ENCODE measurements at places on chromosomes 12 and 14.
A peak's percentile ranks its signal among the peaks of the same experiment; 100 is the strongest.

- no peak for DNase-seq
Measured at GRCh38 chr14:45290547-45290946, 37.5 kb upstream of the MIS18BP1 start.

GRCh38 chr14:94395888-94396574, 7.6 kb upstream of the SERPINA1 start:
- DNase-seq = no peak

DNA sequence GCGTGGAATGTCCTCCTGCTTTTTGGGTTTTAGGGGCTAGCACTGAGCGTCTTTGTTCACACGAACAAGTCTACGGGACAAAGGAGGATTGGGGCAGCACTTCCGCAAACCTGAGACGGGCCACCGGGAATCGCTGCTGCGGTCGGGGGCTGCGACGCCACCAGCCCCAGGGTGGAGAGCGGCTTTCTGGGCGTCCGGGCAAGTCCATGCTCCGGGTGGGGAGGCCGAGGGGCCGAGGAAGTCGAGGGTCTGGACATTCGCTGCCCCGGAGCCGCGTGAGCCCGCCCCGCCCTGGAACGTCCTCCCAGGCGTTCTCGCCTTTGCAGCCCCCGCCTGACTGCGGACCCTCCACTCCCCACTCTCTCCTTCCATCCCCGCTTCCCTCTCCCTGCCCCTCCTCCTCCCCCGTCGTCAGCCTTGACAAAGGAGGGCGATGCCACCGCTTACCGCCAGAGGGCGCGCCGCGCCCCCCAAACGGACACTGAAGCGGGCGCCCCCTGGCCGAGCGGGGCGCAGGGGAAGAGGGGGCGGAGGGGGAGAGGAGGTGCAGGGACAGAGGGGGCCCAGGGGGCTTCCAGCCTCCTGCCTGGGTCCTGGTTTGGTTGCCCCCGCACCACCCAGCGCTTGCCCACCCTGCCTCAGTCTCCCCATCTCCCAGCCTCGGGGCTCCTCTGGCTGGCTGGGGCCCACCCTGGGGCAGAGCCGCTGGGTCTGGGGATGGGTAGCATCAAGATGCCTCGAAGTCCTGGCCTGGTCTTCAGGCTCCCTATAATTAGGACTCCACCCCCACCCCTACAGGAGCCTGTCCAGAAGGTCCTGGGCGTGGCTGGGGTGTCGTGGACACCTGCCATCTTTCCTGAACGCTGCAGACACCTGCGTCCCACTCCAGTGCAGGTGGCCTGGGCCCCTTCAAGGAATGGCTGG, 39.1 kb upstream of the INF2 start:
- peak; percentile 44 for DNase-seq

GRCh38 chr12:49228653-49229052, 36.2 kb upstream of the TUBA1C start:
- DNase-seq = no peak

- no peak for DNase-seq
Measured at GRCh38 chr12:95881331-95881955, 22.7 kb downstream of the SNRPF start.

GRCh38 chr12:117874842-117875434, 93.9 kb downstream of the KSR2 start:
- peak; percentile 24 for DNase-seq

GRCh38 chr12:67916266-67916970, 72.8 kb upstream of the IFNG-AS1 start:
- no peak for DNase-seq

DNA sequence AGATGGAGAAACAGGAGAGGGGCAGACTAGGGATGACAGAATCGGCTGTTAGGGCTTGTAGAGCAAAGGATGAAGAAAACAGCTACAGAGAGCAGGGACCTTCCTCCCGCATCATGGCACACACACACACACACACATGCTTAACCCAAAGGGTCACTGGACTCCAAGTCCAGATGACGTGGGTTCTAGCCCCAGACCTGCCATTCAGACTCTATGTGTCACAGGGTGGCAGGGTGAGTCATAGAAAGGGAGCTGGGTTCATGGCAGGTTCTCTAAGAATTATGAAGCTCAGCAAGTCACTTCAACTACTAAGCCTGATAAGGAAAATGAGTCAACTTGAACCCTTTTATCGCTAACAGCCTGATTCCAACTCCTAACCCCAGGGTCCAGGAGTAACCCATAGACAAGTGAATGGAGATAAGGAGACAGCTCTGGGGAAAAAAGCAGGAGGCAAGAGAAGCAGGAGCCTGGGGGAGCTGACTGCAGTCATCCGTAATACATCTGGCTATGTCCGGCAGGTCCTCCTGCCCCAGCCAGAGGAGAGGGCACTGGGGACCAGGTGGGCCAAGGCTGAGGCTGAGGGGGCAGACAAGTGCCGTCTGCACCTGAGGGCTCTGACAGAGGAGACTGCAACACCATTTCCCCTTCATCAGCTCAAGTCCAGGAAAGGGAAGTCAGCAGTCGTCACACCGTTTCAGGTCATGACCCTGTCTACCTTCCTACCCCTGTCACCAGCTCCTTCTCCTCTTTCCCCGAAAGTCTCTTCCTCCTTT, 3.6 kb upstream of the TNFRSF1A start:
- DNase-seq = no peak

DNA sequence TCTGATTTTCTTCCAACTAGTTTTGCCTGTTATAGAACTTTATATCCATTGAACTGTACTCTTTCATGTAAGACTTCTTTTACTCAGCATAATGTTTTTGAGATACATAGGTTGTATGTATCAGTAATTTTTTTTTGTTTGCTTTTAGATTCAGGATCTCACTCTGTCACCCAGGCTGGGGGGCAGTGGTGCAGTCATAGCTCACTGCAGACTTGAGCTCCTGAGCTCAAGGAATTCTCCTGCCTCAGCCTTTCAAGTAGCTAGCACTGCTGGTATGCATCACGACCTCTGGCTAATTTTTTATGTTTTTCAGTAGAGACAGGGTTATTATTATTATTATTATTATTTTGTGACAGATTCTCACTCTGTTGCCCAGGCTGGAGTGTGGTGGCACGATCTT, 65.0 kb upstream of the DDHD1 start:
- no peak for DNase-seq

DNA sequence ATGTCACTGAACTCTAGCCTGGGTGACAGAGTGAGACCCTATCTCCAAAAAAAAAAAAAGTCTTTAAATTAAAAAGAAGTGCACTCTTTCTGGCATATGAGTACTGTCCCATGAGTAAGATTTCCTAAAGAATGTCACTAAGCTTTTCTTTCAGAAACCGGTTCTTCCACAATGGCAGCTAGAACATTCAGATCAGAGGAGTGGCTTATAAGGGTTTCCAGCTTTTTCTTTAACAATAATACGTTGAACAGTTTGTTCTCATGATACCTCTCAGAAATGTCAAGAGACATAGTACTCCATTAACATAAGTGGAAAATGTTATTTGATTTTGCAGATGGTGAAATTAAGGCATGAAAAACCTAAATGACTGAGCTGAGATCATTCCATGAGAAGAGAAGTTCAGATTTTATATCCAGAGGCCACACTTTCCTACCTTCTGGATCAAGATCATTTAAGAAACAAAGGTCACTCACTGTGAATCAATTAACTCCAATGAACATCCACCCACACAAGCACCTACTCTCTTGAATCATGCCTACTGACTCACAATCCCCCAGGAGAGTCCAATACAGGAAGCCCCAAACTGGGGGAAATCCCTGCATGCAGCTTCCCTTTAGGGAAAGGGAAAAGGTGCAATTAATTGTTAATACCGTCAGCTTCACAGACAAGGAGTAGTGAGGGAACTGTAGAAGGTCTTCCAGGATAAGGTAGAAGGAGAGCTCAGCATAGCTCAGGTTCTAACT, 86.9 kb downstream of the SPTSSA start:
- no peak for DNase-seq

- DNase-seq = no peak
Measured at GRCh38 chr14:72715215-72715849, 178.6 kb downstream of the DPF3 start.

DNA sequence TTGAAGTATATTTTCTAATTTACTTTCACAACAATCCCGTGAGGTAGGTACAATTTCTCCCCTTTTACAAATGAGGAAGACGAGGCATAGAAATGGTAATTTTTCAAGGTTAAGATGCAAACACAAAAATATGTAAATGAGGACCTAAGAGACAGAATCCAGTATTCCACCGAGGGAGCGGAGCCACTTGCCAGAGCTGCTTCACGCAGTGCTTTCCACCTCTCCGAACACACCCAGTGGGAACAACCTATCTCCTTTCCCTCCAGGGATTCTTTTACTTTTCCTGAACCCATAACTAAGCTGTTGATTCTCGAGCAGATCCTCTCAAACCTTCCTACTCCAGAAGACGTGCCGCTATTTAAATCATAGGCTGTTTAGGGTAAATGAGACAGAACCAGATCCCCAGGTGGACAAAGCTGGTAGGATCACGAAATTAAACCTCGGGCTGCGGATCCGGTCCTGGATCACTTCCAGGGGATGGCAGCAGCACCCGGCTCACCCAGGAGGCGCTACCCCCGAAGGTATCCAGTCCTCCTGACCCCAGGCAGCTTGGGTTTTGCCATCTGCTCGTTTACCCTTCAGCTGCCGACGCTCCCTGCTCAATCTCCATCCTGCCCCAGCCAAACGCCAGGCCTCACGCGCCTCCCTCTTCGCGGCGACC, 1.5 kb downstream of the DDHD1 start:
- DNase-seq = no peak

DNA sequence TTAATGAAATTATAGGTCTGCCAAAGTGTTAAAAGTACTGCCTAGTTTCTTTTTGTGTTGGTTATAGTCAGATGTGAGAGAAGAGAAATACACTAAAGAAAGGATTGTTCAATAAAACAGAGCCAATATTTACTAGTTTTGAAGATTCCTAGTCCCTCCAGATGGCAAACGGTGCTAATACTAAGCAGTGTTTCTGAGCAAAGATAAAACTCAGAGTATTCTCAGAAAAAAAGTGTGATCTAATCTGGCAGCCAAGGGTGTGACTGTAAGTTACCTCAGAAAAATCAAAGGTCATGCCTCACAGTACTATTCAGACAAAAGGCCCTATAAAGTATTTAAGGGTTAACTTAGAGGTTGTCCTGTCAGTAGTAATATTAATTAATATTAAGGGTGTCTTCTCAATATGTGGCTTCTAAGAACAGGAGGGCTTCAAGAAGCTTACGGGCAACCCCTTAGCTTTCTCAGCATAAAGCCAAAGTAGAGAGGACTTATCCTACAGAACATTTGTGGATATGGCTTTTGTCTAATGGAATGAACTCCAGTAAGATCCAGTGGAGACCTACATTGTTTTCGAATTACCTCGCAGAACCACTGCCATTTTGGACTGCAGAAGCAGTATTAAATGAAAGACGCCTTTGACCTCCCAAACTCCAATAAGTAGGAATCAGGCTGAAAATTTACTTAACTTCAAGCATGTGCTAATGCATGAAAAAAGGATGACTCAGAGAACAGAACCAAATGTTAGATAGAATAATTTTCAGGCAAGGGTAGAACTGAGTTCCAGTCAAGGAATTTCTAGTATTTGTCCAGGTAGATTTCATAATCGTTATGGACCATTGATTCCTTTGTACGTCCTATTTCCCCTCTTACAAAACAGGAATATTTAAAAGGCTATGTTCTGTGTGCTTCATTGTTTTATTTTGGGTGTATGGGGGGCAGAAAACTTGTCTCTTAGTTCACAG, 46.6 kb downstream of the USP15 start:
- DNase-seq = no peak

DNA sequence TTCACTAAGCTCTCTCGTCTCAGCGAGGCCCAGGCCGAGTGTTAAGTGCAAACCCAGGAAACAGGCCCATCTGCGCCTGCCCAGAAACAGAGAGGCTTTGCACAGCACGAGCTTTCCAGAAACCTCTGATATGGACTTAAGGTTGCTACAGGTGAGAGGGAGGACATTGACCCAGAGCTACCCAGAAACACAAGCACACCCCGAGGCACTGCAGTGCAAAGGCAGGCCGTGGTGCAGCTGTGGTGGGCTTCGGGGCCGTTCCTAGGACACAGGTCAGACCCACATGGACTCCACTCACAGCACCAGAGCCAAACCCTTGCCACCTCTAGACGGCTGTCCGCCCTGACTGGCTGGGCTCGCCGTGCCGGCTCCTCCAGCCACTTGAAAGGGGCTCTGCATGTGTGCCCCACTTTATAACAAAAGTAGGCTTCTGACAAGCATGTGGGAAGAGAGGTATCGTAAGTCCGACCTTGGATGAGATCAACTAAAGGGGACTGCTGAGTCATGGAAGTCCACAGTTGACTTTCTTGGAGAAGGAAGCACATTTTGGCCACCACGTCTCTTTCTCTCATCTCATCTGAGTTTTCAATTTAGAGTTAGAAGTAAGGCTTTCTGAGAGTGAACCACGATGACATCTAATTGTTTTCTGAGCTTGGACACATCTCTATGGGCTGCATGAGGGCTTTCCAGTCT, 38.2 kb downstream of the CACNA2D4 start:
- DNase-seq = no peak

- no peak for DNase-seq
Measured at GRCh38 chr12:95258151-95258550, 40.5 kb downstream of the VEZT start.

DNA sequence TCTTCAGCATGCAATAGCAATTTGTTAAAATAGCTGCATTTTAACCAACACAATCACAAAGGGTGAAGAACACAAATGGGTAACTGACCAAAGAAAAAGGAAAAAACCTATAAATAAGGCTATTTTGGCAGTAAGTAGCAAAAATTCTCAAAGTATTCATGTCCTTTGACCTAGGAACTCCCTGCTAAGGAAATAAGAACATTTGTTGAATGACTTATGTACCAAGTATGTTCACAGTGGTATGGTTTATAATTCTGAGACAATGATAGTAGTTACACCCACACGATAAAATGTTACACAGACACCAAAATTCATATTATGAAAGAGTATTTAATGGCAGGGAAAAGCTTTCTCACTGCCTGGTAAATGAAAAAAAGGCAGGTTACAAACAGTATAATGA, 16.9 kb downstream of the CCDC88C start:
- no peak for DNase-seq

DNA sequence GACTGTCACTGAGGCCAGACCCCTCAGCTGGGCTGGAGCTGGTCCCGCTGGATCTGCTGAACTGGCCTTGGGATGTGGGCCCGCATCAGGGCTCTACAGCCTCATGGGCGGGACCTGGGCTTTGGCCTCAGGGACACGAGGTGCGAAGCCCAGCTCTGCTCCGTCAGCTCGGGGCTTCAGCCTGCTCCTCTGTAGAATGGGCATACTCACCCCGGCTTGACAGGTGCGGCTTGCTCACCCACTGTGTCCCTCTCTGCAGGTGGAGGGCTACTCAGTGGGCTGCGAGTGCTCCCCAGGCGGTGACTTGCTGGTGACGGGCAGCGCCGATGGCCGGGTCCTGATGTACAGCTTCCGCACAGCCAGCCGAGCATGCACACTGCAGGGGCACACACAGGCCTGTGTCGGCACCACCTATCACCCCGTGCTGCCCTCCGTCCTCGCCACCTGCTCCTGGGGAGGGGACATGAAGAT, 57.6 kb downstream of the BEGAIN start:
- no peak for DNase-seq

Data from activated CD8-positive, alpha-beta memory T cell treated with anti-CD3 and anti-CD28 coated beads for 48 hours (primary cell).